Caco-2 (cell line): ENCODE measurements at places on chromosomes 12 and 14. TPM values are rescaled to one million over a fixed set of nuclear protein-coding genes. Genes with fewer than 3 reads are reported as not detected.
A peak's percentile ranks its signal among the peaks of the same experiment; 100 is the strongest.

Gene KRT6C
- total RNA-seq, result not detected in 2 replicates

Gene RNU4-1
- total RNA-seq, result 3,380 and 3,645 TPM in 2 replicates

Gene YAF2
- total RNA-seq, result 29.2 and 33.2 TPM in 2 replicates

Gene WNT1
- 0.63 TPM in 1 of 2 replicates, not detected in the other for total RNA-seq

Gene ETFBKMT
- 1.6 and 2.1 TPM in 2 replicates for total RNA-seq

Gene TTC6
- total RNA-seq, result 19.4 and 25.1 TPM in 2 replicates

Gene NXPH4
- total RNA-seq, result 10.0 and 10.6 TPM in 2 replicates

- no peaks in the 10 kb centered on the region for H3K36me3 ChIP-seq
- DNase-seq, result no peak
- no peaks in the 10 kb centered on the region for H3K27me3 ChIP-seq
- H3K27ac ChIP-seq, result no peak overlapping the region
- H3K4me3 ChIP-seq, result no peak overlapping the region
- H3K4me1 ChIP-seq, result no peaks in the 10 kb centered on the region
Observed at GRCh38 chr14:60300019-60300418, 51.0 kb downstream of the PPM1A start.

DNA sequence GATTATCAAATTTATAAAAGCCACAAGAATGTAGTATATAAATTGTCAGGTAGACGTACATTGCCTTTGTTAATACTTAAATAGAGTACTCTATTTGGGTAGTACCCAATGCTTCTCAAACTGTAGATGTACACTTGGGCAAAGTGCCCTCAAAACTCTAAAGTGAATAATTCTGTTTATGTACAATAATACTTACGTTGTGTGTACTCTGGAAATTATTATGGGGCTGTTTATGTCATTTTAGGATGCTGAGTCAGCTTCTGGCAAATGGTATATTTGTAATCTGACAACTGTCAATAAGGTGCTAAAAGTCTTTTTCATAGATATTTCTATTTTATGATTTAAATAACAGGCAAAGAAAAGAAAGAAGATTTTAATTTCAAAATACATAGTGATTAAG is 102.4 kb downstream of the CCDC91 start:
- no peaks in the 10 kb centered on the region for H3K27me3 ChIP-seq
- H3K27ac ChIP-seq, result no peak overlapping the region
- H3K36me3 ChIP-seq, result no peaks in the 10 kb centered on the region
- H3K4me3 ChIP-seq, result no peak overlapping the region

DNA sequence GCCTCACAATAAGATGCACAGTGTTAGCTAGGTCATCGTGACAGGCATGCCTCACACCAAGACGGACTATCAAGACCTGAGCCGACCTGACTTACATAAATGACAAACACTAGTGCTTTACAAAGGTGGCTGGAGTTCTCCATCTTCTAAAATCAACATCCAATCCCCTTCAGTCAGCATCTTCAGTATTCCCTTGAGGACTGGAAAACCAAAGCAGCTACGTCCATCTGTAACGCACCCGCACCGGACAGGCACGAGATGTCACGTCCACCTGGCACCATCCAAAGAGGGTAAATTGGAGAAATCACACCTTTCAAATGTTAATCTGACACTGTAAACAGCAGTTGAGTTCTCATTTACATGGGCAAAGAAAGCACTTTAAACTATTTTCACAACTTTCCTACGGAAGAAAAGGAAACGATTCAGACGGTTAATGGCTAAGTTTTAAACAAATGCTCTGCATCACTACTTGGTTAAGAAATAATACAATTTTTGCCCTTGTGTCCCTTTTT is 130.2 kb downstream of the PRICKLE1 start:
- H3K36me3 ChIP-seq, result no peaks in the 10 kb centered on the region
- no peak overlapping the region for H3K4me3 ChIP-seq
- H3K27ac ChIP-seq, result no peak overlapping the region
- no peaks in the 10 kb centered on the region for H3K4me1 ChIP-seq

DNA sequence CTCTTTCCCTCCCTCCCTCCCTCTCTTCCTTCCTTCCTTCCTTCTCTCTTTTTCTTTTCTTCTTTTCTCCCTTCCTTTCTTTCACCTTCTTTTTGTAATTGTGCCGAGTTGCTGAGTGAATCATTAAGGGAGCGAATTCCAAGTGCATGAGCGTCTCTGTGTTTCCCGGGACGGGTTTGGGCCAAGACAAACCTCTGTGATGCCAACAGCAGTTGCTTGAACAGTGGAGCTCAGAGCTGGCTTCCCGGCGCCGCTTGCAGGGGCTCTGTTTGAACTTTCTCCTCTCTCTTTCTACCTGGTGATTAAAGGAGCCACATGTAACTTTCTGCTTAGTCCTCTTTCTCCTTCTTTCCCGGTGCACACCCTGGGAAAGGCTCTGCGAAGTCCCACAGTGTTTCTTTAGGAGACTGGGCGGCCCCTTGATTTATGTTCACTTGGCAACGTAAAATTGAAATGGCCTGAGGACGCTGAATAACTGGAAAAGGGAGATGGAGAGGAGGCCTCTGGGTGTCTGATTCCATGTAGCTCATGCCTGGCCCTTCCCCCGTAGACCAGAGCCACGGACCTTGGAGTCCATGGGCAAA is 33.7 kb upstream of the MAP1LC3B2 start:
- no peaks in the 10 kb centered on the region for H3K36me3 ChIP-seq
- H3K27ac ChIP-seq, result peak overlapping the region; percentile 31
- peak; percentile 29 for DNase-seq
- no peak overlapping the region for H3K4me3 ChIP-seq
- peaks cover 33% of the 10 kb centered on the region for H3K4me1 ChIP-seq

DNA sequence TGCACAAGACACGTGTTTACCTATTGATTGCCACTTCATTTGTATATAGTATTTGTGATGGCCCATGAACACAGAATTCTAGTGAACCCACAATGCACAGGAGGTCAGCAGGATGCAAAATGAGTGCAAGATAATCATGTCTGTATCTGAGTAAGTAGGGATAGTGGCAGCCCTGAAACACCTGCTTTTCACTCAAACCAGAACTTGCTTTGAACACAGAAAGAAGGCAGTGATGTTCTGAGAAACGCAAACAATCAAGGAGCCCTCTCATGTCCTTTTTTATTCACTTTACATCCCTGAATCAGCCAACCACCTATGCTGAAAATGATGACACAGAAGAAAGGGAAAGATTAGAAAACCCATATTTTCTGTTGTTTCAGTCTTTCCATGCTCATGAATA is 170.4 kb upstream of the AVPR1A start:
- H3K27ac ChIP-seq, result no peak overlapping the region
- H3K27me3 ChIP-seq, result no peaks in the 10 kb centered on the region
- no peak for DNase-seq
- no peaks in the 10 kb centered on the region for H3K4me1 ChIP-seq
- H3K36me3 ChIP-seq, result no peaks in the 10 kb centered on the region

DNA sequence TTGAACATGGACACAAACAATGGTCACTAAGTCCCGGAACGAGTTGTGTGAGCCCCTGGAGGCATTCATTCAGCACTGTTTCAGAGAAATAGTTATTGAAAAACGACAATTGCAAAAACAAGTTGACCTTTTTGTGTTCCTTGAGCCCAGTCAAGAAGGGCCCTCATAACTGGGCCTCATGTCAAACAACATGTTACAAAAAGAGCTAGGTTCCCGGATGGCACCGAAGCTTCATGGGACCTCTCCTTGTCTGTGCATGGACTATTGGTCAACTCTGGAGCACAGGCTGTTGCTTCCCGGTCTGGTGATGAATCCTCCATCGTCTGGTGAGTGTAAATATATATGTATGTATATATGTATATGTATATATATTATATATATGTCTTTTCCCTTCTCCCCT is 176.6 kb downstream of the ALG10 start:
- no peak overlapping the region for H3K4me3 ChIP-seq
- H3K27ac ChIP-seq, result no peak overlapping the region
- H3K4me1 ChIP-seq, result no peaks in the 10 kb centered on the region
- H3K27me3 ChIP-seq, result no peaks in the 10 kb centered on the region

- no peaks in the 10 kb centered on the region for H3K36me3 ChIP-seq
- no peak overlapping the region for H3K27ac ChIP-seq
- H3K4me3 ChIP-seq, result no peak overlapping the region
- DNase-seq, result no peak
Observed at GRCh38 chr12:105409801-105410471, 79.4 kb downstream of the C12orf75 start.

DNA sequence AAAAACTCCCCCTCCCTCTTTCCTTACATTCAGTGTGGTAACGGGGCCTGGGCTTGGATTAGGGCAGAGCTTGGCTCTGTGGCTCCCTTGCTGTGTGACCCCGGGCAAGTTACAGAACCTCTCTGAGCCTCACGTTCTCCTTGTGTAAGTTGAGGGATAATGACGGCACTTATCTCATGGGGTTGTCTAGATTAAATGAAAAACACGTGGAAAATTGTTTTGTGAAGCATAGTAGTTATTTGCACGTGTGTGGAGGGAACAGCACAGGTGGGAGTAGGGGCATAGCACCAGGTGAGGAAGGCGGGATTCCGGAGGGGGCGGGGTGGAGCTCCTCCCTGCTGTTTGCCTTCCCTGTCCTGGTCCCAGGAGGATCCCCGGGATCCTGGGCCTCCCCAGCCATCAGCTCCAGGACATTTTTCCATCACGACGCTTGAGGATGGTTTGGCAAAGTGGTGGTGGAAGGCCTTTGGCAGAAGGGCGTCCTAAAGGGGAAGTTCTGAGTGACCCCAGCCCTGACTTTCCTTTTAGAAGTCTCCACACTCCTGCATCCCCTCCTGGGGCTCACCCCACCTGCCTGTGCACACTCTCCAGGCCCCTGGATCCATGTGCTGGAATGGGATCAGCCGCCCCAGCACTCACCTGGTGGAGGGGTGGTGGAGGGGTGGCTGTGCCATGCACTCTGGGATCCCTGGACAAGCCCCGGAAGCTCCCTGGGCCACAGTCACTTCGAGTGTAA is 22.7 kb downstream of the LRTM2 start:
- H3K4me1 ChIP-seq, result peaks cover 3% of the 10 kb centered on the region; the same call in 1 of the 2 replicates
- no peaks in the 10 kb centered on the region for H3K27me3 ChIP-seq
- no peak overlapping the region for H3K4me3 ChIP-seq

DNA sequence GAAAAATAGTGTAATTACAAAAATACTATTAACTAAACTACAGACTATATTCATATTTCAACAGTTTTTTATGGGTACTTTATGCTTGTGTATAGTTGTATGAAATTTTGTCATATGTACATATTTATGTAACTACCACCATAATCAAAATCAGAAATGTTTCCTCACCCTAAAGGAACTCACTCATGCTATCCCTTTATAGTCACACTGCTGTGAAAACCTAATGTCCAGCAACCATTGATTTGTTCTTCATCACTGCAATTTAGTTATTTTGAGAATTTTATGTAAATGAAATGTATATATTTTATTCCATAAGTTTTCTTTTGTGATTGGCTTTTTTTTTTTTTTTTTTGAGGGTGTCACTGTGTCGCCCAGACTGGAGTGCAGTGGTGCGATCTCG is 278.9 kb upstream of the SLC16A7 start:
- no peak for DNase-seq
- no peak overlapping the region for H3K27ac ChIP-seq
- no peaks in the 10 kb centered on the region for H3K36me3 ChIP-seq
- H3K4me1 ChIP-seq, result no peaks in the 10 kb centered on the region

GRCh38 chr14:76136476-76137110 is 15.1 kb upstream of the GPATCH2L start:
- H3K4me3 ChIP-seq, result no peak overlapping the region
- no peaks in the 10 kb centered on the region for H3K4me1 ChIP-seq
- H3K27me3 ChIP-seq, result peaks cover 3% of the 10 kb centered on the region

DNA sequence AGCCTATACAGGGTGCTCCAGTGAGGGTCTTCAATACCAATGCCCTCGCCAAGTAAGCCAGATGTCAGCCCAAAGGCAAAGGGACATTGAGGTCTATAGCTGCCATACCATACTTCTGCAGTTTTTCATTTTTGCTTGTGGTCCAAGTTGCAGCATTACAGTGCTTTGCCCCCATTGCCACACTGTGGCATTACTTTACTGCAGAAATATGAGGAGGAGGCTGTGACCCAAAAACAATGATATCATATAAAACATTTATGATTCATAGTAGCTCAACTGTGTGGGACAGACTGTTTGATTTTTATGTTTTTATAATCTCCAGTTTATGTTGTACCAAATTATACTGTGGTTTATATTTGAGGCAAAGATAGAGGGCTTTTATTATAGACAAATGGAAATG is 64.1 kb downstream of the KIAA0586 start:
- no peaks in the 10 kb centered on the region for H3K36me3 ChIP-seq
- H3K27me3 ChIP-seq, result no peaks in the 10 kb centered on the region
- DNase-seq, result no peak
- no peak overlapping the region for H3K27ac ChIP-seq
- no peaks in the 10 kb centered on the region for H3K4me1 ChIP-seq

GRCh38 chr14:41360126-41360525 is 246.6 kb upstream of the LRFN5 start:
- H3K4me1 ChIP-seq, result no peaks in the 10 kb centered on the region
- H3K4me3 ChIP-seq, result no peak overlapping the region
- H3K27ac ChIP-seq, result no peak overlapping the region

GRCh38 chr14:101500061-101500460 is 61.2 kb upstream of the DIO3 start:
- no peak for DNase-seq
- no peak overlapping the region for H3K4me3 ChIP-seq
- H3K36me3 ChIP-seq, result no peaks in the 10 kb centered on the region
- H3K27me3 ChIP-seq, result no peaks in the 10 kb centered on the region
- no peak overlapping the region for H3K27ac ChIP-seq
- H3K4me1 ChIP-seq, result no peaks in the 10 kb centered on the region

DNA sequence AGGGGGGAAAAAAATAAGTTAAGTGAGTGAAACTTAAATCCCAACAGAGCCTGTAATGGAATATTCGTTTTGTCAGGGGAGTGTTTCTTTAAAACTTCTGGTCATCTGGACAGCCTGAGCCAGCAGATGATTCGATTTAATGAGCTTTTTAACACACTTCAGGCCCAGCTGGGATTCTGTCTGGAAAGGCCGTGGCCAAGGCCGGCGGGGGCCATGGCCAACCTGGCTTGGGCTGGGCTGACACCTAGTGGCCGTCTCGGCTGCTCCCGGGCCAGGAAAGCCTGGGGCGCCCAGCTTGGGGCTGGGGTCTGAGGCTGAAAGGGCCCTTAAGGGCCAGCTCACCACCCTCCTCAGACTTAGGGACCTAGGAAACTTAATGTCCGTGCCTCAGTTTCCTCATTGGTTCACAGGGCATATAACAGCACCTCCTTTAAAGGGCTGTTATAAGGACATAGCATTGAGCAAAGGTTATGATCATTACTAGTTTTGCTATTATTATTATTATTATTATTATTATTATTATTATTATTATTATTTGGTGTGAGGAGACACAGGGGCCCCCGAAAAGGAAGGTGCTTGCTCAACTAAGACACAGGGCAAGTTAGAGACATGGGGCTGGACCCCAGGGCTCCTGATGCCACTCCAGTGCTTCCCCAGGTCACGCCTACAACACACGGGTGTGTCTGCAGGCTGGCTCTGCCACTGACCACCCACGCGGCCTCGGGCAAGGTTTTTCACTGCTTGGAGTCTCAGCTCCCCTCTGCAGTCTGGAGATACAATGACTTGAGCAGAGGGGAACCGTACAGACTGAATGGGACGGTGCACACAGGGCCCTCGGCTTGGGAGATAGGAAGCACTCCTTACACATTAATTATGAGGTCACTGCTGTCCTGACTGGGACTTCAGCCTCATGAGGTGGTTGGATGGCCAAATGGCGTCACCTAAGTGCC is 84.0 kb downstream of the SYNE3 start:
- H3K27me3 ChIP-seq, result no peaks in the 10 kb centered on the region
- H3K36me3 ChIP-seq, result 0 out of 2 replicates have a peak, but pooled peaks cover 2% of the 10 kb centered on the region
- DNase-seq, result peak; percentile 63
- no peaks in the 10 kb centered on the region for H3K4me1 ChIP-seq

GRCh38 chr12:31773223-31773750 is 44.5 kb upstream of the AMN1 start:
- peaks cover 29% of the 10 kb centered on the region for H3K4me1 ChIP-seq
- H3K27ac ChIP-seq, result peak overlapping the region; percentile 89
